ENCODE measurements at places on chromosomes 11 and 22.

- DNase-seq: no peak
These were observed 6.4 kb downstream of the HIPK3 start for GRCh38 chr11:33263549-33263948.

GRCh38 chr22:45418056-45418769, 4.7 kb downstream of the RIBC2 start:
- DNase-seq: no peak

DNA sequence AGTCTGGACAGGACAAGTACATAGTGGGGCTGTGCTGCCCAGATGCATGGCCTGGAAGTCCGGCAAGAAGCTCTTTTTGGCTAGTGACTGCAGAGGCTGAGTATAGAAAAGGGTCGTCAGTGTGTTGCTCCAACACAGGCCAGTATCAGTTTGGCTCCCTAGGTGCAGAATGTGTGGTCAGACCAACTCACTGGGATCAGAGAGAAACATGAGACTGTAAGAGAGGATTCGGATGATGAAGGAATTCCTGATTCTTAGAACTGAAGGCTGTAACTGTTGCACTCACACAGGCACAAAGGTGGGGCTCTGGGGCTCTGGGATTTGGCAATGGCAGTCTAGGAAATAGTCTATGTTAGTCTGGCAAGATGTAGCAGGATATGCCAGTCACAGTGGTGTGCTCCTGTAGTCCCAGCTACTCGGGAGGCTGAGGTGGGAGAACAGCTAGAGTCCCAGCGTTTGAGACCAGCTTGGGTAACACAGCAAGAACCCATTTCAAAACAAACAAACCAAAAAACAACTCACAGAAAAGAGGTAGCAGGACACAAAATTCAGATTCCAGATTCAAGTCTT, 11.1 kb upstream of the UPB1 start:
- DNase-seq: no peak

DNA sequence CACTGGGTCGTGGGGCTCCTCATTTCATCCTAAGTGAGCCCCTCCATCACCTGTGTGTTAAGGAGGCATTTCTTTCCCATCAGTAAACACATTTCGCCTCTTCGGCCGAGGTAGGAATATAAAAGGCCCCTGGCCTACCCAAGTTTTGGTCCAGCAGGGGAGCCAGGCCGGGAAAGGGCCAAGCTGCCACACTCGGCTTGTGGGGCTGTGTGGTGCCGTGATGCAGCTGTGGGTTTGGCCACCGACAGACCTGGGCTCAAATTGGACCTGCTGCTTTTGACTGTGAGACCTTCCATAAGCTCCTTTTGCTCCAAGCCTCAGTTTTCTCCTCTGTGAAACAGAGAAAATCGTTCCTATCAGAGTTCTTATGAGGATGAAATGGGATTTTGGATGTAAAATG, 771 bp downstream of the NDUFV1 start:
- no peak for DNase-seq

DNA sequence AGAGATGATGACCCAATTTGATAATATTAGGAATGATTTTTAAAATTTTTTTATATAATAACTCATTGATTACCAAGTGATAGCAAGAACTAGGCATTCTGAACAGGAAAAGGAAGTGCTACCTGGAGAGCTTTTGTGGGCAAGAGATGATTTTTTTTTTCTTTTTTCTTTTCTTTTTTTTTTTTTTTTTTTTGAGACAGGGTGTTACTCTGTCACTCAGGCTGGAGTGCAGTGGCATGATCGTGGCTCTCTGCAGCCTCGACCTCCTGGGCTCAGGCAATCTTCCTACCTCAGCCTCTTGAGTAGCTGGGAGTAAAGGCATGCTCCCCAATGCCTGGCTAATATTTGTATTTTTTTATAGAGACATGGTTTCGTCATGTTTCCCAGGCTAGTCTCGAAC, 40.4 kb downstream of the TNRC6B start:
- no peak for DNase-seq

- no peak for DNase-seq
These were observed 131.9 kb downstream of the RASSF10 start for GRCh38 chr11:13140873-13141655.

DNA sequence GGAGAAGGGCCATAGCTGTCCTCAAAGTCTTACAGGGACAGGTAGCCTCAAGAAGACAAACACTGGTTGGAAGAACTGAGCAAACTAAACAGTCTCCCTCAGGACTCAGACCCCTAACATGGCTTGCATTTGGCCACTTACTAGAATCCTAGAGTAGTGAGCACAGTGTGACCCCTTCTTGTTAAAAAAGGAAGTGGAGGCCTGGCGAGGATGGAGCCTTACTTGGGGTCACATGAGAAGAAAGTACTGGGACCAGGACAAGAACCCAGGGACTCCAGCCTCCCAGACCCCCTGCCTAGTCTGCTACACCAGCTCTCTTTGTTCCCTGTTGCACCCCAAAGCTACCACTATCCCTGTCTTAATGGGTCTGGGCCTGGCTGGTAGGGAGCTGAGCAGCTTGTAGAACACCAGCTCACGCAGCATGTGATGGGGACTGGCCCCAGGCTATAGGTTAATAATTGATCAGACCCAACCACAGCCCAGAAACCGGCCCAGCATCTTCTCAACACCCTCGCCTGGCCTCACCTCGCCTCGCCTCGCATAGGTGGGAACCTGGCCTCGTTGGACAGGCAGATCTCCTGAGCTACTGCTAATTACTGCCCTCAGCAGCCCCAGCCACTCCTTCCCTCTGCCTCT, 17.6 kb downstream of the DGAT2 start:
- no peak for DNase-seq

- no peak for DNase-seq
These were observed 941.8 kb downstream of the BRD1 start for GRCh38 chr22:48885919-48886305.

DNA sequence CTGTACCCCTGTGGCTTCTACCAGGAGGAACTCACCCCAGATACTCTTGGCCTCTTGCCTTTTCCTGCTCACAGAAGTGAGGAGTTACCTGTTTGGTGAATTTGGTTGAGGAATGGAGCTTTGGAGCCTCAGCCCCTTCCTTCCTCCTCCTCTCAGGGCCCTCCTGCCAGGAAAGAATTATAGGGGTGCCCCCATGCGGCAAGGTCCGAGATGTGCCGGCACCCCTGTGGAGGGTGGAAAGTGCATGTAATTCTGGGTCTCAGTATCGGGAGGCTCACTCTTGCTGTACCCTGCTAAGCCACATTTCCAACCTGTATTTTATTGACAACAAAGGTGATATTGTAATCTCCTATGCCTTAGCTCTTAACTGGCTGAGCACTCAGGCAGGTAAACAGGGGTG, 13.7 kb upstream of the IGSF22 start:
- DNase-seq: no peak

DNA sequence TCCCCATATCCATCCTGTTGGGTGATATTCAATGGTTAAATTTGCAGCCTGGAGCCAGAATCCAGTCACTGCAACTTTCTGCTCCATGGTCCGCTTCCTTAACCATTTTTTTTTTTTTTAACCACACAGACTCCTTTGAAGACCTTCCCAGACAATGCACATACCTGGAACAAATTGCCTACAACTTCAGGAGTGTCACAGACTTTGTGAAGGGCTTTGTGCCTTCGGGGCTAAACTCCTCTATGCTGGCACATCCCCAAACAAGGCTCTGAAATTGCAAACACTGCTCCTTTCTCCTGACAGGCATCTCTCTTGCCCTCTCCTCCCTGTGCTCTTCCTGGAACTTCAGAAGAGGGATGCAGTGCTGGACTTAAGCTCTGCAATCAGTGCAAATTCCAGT, 40.6 kb downstream of the TENM4 start:
- no peak for DNase-seq

GRCh38 chr11:11070976-11071375, 213.1 kb upstream of the ZBED5 start:
- DNase-seq: no peak

GRCh38 chr22:24727218-24727851, 47.2 kb downstream of the PIWIL3 start:
- DNase-seq: no peak

DNA sequence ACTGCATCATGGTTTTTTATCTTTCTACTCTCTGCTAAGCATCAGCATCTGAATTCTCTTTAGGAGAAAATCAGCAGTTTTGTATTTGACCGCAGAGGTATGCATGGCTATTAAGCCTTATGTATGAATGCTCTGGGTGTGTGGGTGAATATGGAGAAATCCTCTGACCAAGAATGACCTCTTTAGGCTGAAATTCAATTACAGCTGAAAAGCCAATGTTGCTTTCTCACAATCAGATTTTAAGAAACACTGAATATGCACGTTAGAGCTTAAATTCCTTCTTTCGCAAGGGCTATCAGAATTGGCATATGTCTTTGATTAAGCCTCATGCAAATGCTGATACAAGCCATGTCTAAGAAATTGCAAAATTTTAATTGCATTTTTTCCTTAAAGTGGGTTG, 43.2 kb downstream of the ARHGAP42 start:
- no peak for DNase-seq

DNA sequence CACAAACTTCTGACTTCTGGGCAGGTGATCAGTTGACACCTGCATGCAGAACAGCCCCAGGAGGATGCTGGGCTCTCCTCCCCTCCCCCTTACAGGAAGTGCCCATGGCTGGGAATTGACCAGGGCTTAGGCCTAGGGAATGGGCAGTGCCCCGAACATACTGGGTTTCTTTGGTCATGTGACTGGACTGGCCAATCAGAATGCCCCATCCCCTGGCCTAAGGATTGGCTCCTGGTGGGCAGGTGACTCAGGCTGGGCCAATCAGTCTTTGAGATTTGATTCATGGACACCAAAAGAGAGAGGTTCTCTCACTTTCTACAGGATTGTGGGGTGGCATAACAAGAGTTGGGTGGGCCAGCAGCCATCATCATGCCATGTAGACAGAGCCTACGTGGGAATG, 37.1 kb downstream of the MCM5 start:
- no peak for DNase-seq

DNA sequence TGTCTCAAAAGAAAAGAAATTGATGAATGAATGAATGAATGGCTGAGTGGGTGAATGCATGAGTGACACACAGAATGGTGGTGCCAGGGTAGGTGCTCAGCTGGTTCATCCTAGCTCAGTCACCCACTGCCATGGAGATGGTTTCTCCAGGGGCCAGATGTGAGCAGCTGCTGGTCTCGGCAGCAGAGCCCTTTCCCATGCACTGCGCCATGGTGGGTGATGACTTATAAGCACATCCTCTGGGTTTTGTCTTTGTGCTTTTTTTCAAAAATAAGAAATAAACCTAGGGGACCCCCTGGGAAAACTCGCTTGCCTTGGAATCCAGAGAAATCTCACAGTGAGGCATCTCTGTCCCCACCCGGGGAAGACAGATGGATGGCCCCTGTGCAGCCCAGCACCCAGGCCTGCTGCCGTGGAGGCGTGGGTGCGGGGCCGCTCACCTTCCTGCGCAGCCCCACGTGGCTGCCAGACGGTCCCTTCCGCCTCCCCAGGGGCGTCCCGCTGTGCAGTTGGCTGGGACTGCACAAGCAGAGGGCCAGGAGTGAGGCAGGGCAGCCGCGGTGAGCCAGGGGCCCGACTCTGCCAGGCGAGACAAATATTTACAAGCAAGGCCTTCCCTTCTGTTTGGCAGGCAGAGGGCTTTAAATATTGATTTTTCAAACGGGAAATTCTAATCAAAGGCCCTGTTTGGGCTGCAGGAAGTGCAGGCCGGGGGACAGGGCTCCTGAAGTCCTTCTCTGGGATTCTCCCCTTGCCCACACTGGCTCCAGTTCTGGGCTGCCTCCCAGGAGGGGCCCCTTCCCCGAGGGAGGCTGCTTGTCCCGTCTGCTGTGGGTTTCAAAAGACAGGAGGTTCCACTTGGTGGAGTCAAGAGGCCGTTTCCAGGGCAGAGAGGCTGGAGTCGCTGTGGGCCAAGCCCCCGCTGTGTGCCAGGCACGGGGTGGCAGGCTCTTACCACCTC, 24.3 kb downstream of the MPPED1 start:
- DNase-seq: no peak

DNA sequence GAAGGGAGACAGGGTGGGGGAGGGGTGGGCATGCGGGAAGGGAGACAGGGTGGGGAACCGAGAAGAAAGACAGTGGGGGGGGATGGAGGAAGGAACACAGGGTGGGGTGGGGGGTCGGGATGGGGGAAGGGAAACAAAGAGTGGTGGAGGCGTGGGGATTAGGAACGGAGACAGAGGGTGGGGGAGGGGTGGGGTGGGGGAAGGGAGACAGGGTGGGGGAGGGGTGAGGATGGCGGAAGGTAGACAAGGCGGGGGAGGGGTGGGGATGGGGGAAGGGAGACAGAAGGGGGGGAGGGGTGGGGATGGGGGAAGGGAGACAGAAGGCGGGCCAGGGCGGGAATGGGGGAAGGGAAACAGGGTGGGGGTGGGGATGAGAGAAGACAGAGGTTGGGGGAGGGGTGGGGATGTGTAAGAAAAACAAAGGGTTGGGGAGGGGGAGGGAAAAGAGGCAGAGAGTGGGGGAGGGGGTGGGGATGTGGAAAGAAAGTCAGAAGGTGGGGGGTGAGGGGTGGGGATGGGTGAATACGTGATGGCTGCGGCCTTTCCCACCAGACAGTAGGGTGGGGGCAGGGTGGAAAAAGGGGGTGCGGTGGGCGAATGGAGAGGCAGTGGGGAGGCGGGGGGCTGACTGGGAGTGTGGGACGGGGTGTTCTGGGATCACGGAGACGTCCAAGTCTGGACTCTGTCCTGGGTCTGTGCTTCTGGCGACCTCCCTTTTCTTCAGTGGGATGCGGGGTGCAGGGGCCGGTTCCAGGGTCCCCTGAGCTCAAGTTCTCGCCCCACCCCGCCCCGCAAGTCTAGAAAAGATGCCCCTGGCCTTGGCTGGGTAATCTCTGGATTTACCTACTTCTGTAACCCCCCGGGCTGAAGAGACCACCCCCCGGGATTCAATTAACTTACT, 744 bp downstream of the PRAME start:
- no peak for DNase-seq

DNA sequence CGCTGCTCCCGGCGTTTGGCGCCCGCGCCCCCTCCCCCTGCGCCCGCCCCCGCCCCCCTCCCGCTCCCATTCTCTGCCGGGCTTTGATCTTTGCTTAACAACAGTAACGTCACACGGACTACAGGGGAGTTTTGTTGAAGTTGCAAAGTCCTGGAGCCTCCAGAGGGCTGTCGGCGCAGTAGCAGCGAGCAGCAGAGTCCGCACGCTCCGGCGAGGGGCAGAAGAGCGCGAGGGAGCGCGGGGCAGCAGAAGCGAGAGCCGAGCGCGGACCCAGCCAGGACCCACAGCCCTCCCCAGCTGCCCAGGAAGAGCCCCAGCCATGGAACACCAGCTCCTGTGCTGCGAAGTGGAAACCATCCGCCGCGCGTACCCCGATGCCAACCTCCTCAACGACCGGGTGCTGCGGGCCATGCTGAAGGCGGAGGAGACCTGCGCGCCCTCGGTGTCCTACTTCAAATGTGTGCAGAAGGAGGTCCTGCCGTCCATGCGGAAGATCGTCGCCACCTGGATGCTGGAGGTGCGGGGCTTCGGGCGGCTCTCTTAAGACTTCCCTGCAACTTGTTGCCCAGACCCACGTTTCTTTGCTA, at the start of gene CCND1:
Gene CCND1, plus strand, starts transcription at position 162 of the 587 bp plus-strand sequence. Its CDS starts 158 bp downstream, at position 320.
- DNase-seq: no peak
